ENCODE measurements at places on chromosomes 1 and 21. TPM values are rescaled to one million over a fixed set of nuclear protein-coding genes. Genes with fewer than 3 reads are reported as not detected.

The GUCA2B gene
- not detected for total RNA-seq

The HSPA6 gene
- 3.1 TPM for total RNA-seq

The SERPINC1 gene
- 0.16 TPM for total RNA-seq

The WNT3A gene
- not detected for total RNA-seq

The GJA4 gene
- total RNA-seq: not detected

The DNALI1 gene
- total RNA-seq: not detected

The SRM gene
- total RNA-seq: 228 TPM

The KRTAP19-1 gene
- total RNA-seq: not detected

The WNT2B gene
- total RNA-seq: 0.22 TPM

The FCAMR gene
- not detected for total RNA-seq

The PALMD gene
- total RNA-seq: 0.43 TPM

The KCNA2 gene
- 0.06 TPM for total RNA-seq

The BARHL2 gene
- total RNA-seq: not detected

The FCRL4 gene
- total RNA-seq: not detected

The KLHDC7A gene
- 1.3 TPM for total RNA-seq

The TNNI3K gene
- not detected for total RNA-seq

The TIE1 gene
- not detected for total RNA-seq

The FAM177B gene
- total RNA-seq: not detected

The IFNGR2 gene
- total RNA-seq: 65.5 TPM

The DNASE2B gene
- not detected for total RNA-seq

The GJA9 gene
- total RNA-seq: not detected

Measured in A549 treated with RU486 at 1 μM for 4 hours (cell line).